ENCODE measurements at places on chromosomes 1 and 21. TPM values are rescaled to one million over a fixed set of nuclear protein-coding genes. Genes with fewer than 3 reads are reported as not detected.

- H3K4me1 ChIP-seq: no peaks in the 10 kb centered on the region
- no peaks in the 10 kb centered on the region for H3K36me3 ChIP-seq
- no peak for DNase-seq
- H3K27me3 ChIP-seq: no peaks in the 10 kb centered on the region
- H3K4me3 ChIP-seq: no peak overlapping the region
Measured at GRCh38 chr1:213435715-213436114, 384.7 kb downstream of the RPS6KC1 start.

DNA sequence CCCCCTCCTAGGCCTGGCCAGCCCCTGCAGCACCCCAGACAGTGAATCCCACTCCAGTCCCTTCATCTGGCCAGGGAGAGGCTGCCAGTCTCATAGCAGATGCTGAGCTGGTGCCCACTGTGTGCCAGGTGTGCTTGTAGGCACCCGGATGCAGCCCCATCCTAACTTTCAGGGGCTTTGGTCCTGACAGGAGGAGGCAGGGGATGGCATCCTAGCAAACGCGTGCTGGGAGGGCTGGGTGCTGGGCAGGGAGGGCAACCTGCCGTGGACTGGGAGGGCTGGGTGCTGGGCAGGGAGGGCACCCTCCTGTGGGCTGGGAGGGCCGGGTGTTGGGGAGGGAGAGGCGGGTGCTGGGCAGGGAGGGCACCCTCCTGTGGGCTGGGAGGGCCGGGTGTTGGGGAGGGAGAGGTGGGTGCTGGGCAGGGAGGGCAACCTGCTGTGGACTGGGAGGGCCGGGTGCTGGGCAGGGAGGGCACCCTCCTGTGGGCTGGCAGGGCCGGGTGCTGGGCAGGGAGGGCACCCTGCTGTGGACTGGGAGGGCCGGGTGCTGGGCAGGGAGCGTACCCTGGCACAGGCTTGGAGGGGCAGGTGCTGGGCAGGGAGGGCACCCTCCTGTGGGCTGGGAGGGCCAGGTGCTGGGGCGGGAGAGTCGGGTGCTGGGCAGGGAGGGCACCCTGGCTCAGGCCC is 35.3 kb downstream of the SLC19A1 start:
- DNase-seq: no peak
- no peaks in the 10 kb centered on the region for H3K4me1 ChIP-seq
- H3K4me3 ChIP-seq: no peak overlapping the region
- no peak overlapping the region for H3K27ac ChIP-seq
- H3K27me3 ChIP-seq: no peaks in the 10 kb centered on the region
- H3K36me3 ChIP-seq: no peaks in the 10 kb centered on the region

DNA sequence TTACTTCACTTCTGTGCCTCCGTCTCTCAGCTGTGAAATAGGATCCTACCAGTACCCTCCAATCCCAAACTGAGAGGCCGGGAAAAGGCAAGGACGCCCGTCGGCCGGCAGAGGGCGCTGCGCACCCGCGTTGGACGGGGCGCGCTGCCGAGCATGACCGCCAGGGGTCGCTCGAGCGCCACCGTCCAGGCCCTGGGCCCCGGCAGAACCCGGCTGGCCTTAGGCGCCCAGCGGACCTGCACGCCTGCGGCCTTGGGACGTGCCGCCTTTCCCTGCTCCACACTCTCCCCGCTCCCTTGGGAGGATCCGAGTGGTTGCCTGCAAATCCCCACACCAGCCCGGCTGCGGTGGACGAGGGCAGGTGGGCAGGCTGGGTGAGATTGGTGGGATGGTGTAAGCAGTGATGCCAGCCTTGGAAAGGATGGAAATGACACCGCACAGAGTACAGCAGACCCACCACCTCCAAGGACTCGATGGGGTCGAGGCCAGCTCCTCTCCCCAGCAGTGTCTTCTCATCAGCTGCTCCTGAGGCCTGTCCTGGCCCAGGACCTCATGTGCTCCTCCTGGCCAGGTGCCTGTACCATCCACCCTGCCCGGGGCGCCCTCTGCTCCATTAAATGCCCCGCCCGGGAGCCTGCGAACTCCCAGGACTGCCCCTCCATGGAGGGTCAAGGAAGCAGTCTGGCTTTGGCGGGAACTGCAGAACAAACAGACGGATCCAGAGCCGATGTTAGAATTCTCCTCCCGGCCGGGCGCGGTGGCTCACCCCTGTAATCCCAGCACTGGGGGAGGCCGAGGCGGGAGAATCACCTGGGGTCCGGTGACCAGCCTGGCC is 47.4 kb upstream of the LBR start:
- no peak overlapping the region for H3K27ac ChIP-seq
- H3K36me3 ChIP-seq: no peaks in the 10 kb centered on the region
- peaks cover 7% of the 10 kb centered on the region for H3K4me1 ChIP-seq
- no peaks in the 10 kb centered on the region for H3K27me3 ChIP-seq

DNA sequence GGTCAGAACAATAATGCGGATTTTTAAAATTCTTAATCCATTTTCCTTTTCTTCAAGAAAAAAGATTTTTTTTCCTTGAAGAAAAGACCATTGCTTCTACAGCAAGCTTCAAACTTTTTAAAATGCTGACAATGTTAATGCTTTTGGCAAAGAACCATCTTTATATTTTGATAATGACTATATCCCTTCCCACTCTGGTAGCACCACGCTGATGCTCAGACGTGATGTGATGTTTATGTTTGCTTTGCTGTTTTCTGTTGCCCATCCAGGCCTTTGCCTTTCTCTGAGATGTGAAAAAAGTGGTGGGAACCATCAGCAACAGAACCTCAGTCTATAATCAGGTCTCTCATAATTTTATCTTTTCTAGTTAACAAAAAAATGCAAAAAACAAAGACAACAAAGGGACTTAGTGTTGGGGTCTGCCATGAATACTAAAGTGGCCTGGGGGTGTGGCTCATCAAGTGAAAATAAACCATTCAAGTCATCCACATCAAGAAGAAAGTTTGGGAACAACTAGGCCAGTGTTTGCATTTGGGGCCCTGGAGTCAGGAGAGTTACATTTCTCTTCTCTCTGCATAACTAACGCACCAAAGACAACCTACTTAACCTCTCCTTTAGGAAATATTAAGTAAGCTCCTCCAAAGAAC is 244.6 kb upstream of the DMRTA2 start:
- no peaks in the 10 kb centered on the region for H3K36me3 ChIP-seq
- peaks cover 23% of the 10 kb centered on the region for H3K4me1 ChIP-seq
- H3K4me3 ChIP-seq: no peak overlapping the region
- no peak overlapping the region for H3K27ac ChIP-seq
- no peak for DNase-seq

GRCh38 chr1:36268981-36269380 is 37.2 kb upstream of the SH3D21 start:
- no peak for DNase-seq
- H3K36me3 ChIP-seq: peaks cover 74% of the 10 kb centered on the region
- no peak overlapping the region for H3K4me3 ChIP-seq
- H3K27me3 ChIP-seq: no peaks in the 10 kb centered on the region

GRCh38 chr1:6775261-6776043 is 9.8 kb upstream of the CAMTA1 start:
- no peaks in the 10 kb centered on the region for H3K36me3 ChIP-seq
- no peak overlapping the region for H3K27ac ChIP-seq
- H3K4me1 ChIP-seq: peaks cover 18% of the 10 kb centered on the region

GRCh38 chr1:99544328-99544727 is 101.6 kb upstream of the PALMD start:
- H3K4me3 ChIP-seq: no peak overlapping the region
- no peaks in the 10 kb centered on the region for H3K27me3 ChIP-seq
- H3K36me3 ChIP-seq: no peaks in the 10 kb centered on the region
- DNase-seq: no peak

DNA sequence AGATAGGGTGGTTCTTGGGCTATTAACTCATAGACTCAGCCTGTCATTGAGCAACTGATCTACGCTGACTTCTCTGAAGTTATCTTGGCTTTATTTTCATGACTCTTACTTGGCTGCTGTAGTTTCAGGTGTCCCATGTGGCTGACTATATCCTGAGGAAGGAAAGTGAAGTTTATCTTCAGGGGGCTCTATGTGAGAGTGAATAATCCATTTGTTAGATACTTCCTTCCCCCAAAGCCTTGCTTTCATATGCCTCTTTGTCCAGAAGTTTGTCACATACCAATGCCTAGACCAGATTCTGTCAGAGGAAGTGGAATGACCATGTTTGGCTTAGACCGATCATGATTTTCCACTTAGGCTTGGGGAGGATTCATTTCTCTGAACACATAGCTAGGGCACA is 27.9 kb upstream of the C1orf87 start:
- DNase-seq: no peak
- no peaks in the 10 kb centered on the region for H3K36me3 ChIP-seq
- no peak overlapping the region for H3K27ac ChIP-seq
- peaks cover 34% of the 10 kb centered on the region for H3K4me1 ChIP-seq
- no peak overlapping the region for H3K4me3 ChIP-seq

DNA sequence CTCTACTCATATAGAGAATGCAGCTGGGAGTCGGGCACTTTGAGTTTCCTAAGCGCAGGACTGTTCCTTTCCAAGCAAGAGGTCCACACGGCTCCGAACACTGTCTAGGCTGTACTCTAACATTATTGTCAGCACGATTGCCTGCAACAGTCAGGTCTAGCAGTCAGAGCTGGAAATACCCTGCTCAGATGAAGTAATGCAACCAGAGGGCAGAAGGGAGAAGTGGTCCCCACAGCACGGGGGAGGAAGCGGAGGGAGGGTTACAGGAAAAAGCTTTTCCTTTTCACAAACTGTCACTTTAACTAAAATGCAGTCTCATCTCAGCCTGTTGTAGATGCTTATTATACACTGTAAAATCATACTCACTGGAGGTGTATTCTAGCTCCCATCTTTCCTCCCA is 98.9 kb upstream of the SLC44A3 start:
- no peak overlapping the region for H3K4me3 ChIP-seq
- no peak overlapping the region for H3K27ac ChIP-seq
- H3K4me1 ChIP-seq: peaks cover 12% of the 10 kb centered on the region
- H3K27me3 ChIP-seq: no peaks in the 10 kb centered on the region
- no peaks in the 10 kb centered on the region for H3K36me3 ChIP-seq

DNA sequence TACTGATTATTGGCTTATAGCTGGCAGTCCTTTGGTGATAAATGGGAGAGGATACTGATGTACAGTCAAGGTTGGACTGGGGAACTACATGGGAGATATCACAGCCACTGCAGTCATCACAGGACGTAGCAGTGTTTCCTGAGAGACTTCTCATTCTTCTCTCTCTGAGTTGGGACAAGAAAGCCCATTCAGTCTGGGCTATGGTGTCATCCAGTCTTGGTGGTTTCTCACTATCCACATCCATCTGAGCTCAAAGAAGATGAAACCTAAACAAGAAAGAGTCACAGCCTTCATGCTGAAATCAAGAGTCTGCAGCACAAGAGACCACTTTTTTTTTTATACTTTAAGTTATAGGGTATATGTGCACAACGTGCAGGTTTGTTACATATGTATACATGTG is 12.8 kb upstream of the CD53 start:
- no peak for DNase-seq
- no peak overlapping the region for H3K27ac ChIP-seq
- no peaks in the 10 kb centered on the region for H3K36me3 ChIP-seq
- H3K4me3 ChIP-seq: no peak overlapping the region

GRCh38 chr1:40810927-40811326 is 27.3 kb downstream of the KCNQ4 start:
- no peak overlapping the region for H3K4me3 ChIP-seq
- DNase-seq: no peak
- no peaks in the 10 kb centered on the region for H3K36me3 ChIP-seq
- no peak overlapping the region for H3K27ac ChIP-seq
- no peaks in the 10 kb centered on the region for H3K4me1 ChIP-seq
- peaks cover 5% of the 10 kb centered on the region for H3K27me3 ChIP-seq

DNA sequence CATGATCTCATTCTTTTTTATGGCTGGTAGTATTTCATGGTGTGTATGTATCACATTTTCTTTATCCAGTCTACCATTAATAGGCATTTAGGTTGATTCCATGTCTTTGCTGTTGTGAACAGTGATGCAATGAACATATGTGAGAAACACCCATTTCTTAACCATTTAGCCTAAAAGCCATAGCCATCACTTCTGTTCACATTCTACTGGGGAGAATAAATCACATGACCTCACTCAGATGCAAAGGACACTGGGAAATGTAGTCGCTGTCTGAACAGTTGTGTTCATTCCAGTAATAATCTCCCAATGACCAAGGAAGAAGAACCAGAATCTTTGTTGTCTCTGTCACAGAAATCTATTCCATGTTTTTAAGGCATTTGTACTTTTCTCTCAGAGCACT is 15.1 kb upstream of the PLA2G2E start:
- no peak overlapping the region for H3K27ac ChIP-seq
- no peak overlapping the region for H3K4me3 ChIP-seq
- H3K36me3 ChIP-seq: no peaks in the 10 kb centered on the region
- H3K4me1 ChIP-seq: no peaks in the 10 kb centered on the region
- H3K27me3 ChIP-seq: no peaks in the 10 kb centered on the region

GRCh38 chr1:175702079-175702795 is 41.2 kb downstream of the TNR start:
- no peaks in the 10 kb centered on the region for H3K36me3 ChIP-seq
- no peak for DNase-seq

The CELF3 gene
- not detected for total RNA-seq

The CYP4X1 gene
- total RNA-seq: not detected

The HSD3B1 gene
- total RNA-seq: not detected

The PPFIA4 gene
- total RNA-seq: not detected

The USP33 gene
- 55.9 TPM for total RNA-seq

The CCDC27 gene
- not detected for total RNA-seq

The DNMT3L gene
- total RNA-seq: not detected

The CITED4 gene
- total RNA-seq: 1.2 TPM

The DNTTIP2 gene
- 35.6 TPM for total RNA-seq

Data from SJSA1 (cell line).